Left cardiac atrium (tissue), 4 donors: ENCODE measurements at places on chromosomes 4 and X.

- no peak for DNase-seq
These were observed 47.6 kb downstream of the ANXA3 start for GRCh38 chr4:78599147-78599546.

- no peak for DNase-seq
These were observed 1.8 kb upstream of the MID1 start for GRCh38 chrX:10622197-10622596.

DNA sequence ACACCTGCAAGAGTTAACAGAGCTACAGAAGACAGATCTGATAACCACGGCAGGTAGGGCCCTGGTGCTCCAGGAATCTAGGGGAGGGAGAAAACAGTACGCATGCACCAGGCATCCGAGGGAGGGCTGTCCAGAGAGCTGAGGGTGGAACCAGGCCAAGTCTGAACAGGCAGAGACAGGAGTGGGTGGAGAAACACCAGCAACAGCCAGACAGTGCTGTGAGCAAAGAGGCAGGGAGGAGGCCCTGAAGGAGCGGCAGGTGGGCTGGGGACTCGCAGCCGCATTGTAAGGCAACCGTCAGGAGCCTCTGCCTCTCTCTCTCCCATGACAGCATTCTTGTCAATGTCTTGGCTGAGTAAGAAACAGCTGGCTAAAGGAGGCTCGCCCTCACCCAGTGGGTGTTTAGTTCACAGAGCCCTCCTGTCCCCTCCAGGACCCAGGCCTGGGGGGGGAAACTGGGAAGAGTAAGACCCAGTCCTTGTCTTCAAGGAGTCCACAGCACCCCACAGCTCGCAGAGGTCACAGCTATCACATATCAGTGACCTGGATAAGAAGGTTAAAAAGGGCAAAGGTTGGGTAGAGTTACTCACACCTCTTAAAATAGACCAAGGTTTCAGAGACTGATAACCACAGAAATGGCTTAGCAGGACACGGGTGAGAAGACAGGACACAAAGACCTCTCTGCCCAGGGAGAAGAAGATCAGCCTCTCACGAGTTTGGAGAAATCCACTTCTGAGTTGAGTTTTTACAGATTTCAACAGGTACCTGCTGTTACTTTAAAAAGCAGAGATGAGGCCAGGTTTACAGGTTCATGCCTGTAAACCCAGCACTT lies 10.5 kb downstream of the ACSL1 start:
- DNase-seq = peak; percentile 86

GRCh38 chr4:152831416-152831815 lies 51.7 kb downstream of the ARFIP1 start:
- no peak for DNase-seq

DNA sequence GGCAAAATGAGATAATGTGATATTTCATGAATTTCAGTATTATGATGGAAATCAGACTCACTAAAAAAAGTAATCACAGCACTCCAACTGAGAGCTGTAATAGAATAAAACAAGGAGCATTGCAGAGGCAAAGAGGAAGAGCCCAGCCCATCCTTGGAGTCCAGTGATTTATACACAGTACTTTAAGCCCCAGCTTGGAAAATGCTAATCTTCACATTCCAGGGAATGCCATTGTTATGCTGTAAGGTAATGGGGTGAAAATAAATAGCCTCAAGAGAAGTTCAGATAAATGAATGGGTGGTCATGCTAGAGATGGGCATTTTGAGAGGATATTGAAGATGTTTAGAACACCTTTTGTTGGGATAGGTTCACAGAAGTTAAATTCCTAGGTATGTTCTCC lies 190.3 kb upstream of the TAPT1 start:
- DNase-seq = no peak

GRCh38 chr4:137528673-137529072 lies 3.6 kb downstream of the PCDH18 start:
- DNase-seq = no peak

DNA sequence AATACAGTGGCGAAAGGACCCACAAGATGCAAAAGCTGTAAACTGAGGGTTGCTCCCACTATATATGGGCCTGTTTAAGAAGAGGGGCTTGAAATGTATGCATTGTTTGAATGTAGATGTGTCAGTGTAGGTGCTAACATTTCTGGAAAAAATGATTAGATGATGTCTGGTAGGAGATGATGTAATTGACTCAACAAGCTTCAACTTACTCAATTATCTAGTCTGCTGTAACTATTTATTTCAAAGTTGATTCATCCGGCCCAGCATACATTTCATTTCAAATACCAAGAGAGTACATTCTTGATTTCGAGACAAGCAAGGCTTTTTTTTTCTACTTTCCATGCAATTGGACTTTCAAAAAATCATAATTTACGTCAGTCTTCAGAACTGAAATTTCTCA lies 9.3 kb upstream of the ENAM start:
- no peak for DNase-seq

GRCh38 chr4:7161721-7162214 lies 30.6 kb upstream of the SORCS2 start:
- DNase-seq = no peak

GRCh38 chr4:147360301-147360700 lies 120.6 kb upstream of the EDNRA start:
- no peak for DNase-seq

- no peak for DNase-seq
These were observed 448 bp upstream of the TBC1D8B start for GRCh38 chrX:106802063-106802387.

GRCh38 chr4:95410387-95410977 lies 138.3 kb downstream of the UNC5C start:
- no peak for DNase-seq

- DNase-seq = no peak
These were observed 20.5 kb downstream of the NIPAL1 start for GRCh38 chr4:48037117-48037462.

GRCh38 chrX:95055991-95056390 lies 1382.0 kb downstream of the FAM133A start:
- DNase-seq = no peak

- no peak for DNase-seq
These were observed 269.8 kb downstream of the FSTL5 start for GRCh38 chr4:161894014-161894413.

DNA sequence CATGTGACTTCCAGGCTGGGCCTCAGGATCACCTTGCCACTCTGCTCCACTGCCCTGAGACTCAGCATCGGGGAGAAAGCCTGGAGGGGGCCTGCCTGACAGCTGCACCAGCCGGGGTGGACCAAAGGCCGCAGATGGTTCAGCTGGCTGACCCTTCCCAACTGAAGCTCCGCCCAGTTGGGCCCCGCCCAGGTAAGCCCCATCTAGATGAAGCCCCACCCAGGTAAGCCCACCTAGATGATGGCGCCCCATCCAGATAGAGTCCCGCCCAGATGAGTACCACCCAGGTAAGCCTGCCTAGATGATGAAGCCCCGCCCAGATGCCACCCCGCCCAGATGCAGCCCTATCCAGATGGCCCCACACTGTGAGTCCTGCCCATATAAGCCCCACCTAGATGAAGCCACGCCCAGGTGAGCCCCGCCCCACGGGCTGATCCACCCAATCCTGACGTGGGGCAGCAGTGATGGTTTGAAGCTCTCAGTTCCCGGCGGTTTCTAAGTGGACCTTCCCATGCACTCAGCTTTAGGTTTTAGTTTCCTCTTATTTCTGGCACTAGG lies 10.0 kb downstream of the ZFYVE28 start:
- no peak for DNase-seq

DNA sequence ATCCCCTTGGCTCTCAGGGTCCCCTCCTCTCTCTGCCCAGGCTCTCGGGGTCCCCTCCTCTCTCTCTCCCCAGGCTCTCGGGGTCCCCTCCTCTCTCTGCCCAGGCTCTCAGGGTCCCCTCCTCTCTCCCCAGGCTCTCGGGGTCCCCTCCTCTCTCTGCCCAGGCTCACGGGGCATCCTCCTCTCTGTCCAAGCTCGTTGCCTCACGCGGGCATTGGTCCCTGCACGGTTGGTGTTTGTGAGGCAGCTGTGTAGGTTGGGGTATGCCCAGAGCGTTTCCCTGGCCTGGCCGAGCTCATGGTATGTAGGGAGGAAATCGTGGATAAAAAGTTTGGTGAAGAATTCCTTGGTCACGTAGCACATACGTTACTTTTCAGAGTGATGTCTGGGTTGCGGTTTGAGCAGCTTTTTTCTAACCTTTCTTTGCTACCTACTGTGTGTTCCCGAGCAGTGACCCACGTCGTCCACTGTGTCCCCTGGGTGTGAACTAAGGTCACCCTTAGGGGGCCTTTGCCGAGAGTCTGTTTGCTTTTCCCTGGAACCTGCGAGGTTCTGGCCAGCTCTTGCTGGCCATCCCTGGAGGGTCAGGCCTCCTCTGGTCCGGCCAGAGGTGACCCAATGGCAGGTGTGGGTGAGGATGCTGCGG lies 36.6 kb downstream of the PCGF3 start:
- no peak for DNase-seq

GRCh38 chrX:135437867-135438733 lies 16.4 kb downstream of the SMIM10L2A start:
- DNase-seq = no peak

DNA sequence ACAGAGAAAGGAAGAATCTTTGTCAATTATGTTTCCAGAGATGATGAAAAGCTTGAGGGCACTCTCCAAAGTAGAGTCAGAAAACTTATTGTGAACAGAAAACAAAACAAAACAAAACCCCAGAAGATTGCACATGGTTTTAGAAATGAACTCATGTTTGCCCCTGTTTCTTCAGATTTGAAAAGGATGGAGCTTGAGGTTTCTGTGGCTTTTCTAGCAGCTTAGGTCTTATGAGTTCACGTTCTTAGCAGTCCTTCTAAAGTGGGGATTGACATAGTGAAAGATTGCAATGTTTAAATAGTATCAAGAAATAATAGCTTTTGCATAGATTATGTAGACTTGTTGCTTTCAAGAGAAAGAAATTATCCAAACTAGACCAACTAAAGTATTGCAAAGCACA lies 421.8 kb downstream of the GBA3 start:
- no peak for DNase-seq

GRCh38 chr4:82439088-82439487 lies 8.7 kb downstream of the ENOPH1 start:
- DNase-seq = no peak

DNA sequence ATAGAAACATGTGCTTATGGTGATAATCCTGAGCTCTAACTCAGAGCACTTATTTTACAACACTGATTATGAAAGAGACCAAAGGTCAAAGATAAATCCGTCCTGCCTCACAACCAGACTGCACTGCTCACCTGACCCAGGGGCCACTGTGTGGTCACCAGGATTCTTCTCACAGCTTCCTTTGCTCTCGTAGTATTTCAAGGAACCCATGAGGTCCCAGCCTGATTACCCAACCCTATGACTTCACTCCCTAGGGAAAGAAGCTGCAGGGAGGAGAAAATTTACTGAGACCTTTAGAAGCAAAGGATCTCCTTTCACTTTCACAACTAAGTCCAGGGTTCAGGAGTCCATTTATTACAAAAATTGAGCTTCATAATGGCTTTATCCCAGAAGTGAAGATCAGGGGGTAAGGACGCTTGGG lies 9.6 kb downstream of the SLC25A5 start:
- DNase-seq = no peak

- DNase-seq = no peak
These were observed 101.0 kb upstream of the TLR2 start for GRCh38 chr4:153582954-153583702.

- no peak for DNase-seq
These were observed 122.4 kb upstream of the NPY2R start for GRCh38 chr4:155085843-155086530.

DNA sequence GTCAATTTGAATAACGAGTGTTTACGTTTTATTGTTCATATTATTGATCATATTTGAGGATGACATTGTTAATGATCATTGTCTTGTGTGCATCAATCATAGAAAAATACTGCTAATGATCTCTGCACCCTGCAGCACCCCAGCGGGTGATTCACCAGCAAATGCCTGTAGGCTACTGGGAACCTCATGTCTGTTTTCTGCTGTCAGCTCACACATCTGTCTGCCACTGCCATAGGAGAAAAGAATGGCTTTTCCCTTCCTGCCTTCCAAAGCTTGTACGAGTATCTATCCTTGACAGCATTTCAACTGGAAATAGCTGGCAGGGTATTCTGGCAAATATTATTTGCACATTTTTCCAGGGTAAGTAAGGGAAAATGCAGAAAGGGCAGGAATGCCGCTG lies 272.1 kb upstream of the TRAM1L1 start:
- DNase-seq = no peak

- DNase-seq = no peak
These were observed 14.0 kb upstream of the SPOCK3 start for GRCh38 chr4:167248271-167248670.

DNA sequence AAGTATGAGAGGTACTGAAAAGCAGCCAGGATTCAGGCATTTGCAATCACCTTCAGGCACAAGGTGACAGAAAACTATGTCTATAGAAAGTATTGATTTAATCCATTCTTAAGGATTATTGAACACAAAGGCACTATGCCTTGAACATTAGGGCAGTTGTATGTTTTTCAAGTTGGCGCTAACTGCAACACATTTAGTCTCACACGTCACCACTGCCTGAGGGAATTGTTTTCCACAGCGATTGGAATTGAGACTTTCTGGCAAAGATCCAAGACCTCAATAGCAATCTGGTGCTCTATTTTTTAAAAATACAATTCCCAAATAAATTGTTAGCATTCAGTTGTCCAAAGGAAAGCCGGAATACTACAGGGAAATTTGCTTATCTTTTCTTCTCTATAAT lies 52.7 kb upstream of the FTHL17 start:
- DNase-seq = no peak

DNA sequence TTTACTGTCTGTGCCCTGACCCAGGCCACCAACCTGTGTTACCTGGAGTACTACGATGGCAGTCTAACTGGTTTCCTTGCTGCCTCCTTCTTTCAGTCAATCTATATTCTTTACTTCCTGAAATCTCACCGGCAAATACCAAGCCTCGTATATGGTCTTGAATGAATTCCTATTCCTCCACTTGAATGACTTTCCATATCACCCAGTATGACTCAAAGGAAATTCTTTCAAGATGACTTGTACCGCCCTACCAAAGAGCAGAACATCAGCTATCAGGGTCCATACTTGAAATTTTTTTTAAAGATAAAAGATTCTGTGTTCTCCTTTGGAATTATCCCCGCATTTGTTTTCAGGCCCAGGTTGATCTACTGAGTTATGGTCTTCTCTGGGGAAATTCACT lies 378.0 kb downstream of the AFF2 start:
- no peak for DNase-seq

DNA sequence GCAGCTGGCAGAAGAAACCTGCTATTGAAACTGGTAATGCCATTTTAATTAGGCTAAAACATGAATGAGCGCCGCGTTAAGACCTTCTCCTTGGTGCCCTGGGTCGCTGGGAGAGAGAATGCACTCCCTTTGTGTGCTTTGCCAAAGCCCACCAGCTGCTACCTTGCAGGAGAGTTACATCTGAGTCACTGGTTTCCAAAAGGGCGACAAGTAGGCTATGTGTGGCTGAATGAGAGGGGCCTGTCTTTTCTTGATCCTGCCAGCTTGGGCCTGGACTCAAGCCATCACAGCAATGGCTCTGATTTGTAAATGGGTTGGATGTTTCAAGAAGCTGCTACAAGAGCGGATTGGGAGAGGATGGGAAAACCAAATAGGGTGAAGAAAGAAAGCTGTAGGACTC lies 81.5 kb downstream of the NHS start:
- DNase-seq = no peak
